ENCODE measurements at places on chromosomes 1 and 21.

DNA sequence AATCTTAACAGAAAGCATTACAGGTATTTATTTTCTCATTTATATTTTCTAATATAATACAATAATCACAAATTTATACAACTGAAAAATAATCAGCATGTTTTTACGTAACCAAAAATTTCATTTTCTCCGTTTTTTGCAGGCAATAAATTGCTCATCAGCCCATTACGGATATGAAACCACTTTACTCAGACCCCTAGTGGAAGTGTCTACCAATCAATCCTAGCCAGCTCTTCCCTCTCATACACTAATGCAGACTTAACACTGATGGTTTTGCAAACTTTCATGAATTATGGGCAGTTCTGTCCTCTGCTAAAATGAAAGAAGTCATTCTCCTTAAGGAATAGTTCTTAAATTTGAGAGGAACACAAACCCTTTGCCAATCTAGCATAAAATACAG is 124.7 kb downstream of the EIF4G3 start:
- DNase-seq = no peak

DNA sequence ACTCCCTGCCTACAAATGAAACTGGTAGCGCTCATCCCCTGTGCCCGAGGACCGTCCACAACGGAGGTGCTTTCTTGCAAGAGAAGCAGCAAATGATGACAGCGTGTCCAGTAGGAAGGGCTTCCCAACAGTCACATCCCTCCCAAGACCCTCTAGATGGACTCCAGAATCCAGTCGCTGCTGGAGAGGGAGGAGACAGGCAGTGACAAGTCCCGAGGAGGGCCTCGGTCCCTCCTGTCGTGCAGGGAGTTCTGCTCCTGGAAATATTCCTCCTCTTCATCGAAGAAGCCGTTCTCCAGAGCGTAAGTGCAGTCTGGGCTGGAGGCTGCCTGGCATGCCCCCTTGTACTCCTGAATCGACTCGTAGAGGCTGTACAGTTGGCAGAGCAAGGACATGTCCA is 20.3 kb downstream of the FAM89A start:
- DNase-seq = no peak

GRCh38 chr1:26275580-26276431 is 4.1 kb upstream of the SH3BGRL3 start:
- DNase-seq = peak; percentile 78

DNA sequence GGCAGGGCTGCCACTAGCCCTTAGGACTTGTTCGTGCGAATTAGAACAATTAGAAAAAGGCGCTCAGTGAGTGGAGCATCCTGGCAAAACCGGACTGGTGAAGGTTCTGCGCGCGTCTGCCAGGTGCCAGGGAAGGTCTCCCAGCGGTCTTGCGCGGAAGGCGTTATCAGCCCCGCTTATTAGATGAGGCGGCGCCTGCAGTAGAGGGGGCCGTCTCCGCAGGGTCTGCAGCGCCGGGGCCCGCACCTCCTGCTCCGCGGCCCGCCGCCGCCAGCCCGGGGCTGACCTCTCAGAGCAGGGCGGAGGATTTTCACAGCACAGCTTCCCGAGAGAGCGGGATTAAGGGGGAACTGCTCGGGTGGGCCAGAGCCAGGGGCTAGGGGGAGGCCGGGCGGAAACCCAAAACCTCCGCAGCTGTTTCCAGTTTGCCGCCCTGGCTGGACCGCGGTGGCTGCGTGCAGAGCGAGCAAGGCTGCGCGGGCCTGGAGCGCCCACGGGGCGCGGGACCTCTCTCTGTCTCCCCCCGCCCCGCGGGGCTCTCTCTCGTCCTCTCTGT is 155.2 kb downstream of the FOXD2 start:
- no peak for DNase-seq

- DNase-seq = no peak
These were observed 270.9 kb downstream of the LMO4 start for GRCh38 chr1:87599569-87599968.

DNA sequence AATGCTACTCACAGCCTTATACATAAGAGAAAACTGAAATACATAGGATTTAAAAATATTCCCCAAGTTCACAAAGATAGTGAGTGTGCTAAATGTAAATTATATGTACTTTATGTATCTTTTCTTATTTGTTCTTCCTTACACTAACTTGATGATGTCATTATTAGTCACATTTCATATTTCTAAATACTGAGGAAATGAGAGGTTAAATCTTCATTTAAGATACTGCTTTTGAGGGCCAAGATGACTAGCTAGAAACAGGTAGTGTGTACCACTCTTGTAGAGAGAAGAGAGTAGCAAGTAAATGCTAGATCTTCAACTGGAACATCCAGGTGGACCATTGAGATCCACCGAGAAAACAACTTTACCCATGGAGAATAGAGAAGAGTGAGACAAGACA is 29.8 kb downstream of the PYHIN1 start:
- no peak for DNase-seq

GRCh38 chr1:145927916-145928643 is 796 bp upstream of the RBM8A start:
- peak; percentile 38 for DNase-seq
